ENCODE measurements at places on chromosomes 7 and 10.

GRCh38 chr7:121510302-121510701 lies 114.2 kb upstream of the FAM3C start:
- DNase-seq: no peak

GRCh38 chr10:101536800-101537199 lies 51.3 kb downstream of the POLL start:
- no peak for DNase-seq

- DNase-seq: no peak
Observed at GRCh38 chr7:130918129-130919052, 184.4 kb upstream of the KLF14 start.

DNA sequence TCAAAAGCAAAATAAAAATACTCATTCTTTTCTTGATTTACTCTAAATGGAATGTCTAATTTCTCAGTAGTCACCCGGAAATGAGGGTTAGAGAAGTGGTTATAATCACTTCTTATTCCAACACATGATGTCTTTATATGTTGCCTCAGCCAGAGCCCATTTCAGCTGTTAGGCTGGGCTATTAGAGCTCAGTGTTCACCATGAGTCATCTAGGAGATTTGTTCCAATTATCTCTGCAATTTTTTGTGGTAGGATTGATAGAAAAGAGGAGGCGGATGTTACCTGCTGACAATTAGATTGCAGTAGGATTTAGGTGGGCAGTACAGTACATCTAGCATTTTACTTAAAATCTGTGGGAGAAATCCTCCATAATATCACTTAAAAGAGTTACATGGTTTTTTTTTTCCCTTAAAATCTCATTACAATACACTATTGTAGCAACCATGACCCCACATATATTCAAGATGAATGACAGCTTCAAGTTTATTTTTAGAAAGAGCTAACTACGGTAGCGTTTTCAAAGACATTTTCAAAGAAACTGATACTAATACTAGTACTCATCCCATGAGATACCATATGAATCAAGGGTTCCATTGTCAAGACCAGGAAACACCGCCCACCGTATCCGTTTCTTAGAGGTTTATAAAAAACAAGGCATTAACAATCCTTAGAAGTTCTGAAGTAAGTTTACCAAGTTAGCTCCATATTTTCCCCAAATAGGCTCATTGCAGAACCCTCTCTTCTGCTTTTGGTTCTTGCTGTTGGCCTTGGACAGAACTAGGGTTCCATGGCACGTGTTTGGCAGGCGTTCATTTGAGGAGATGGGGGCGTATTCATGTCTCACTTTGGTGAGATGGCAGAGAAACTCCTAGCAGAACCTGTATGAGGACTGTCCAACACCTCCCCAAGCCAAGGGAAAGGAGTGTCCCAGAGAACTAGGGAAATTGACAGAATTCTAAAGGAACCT lies 10.4 kb downstream of the CPA2 start:
- no peak for DNase-seq

DNA sequence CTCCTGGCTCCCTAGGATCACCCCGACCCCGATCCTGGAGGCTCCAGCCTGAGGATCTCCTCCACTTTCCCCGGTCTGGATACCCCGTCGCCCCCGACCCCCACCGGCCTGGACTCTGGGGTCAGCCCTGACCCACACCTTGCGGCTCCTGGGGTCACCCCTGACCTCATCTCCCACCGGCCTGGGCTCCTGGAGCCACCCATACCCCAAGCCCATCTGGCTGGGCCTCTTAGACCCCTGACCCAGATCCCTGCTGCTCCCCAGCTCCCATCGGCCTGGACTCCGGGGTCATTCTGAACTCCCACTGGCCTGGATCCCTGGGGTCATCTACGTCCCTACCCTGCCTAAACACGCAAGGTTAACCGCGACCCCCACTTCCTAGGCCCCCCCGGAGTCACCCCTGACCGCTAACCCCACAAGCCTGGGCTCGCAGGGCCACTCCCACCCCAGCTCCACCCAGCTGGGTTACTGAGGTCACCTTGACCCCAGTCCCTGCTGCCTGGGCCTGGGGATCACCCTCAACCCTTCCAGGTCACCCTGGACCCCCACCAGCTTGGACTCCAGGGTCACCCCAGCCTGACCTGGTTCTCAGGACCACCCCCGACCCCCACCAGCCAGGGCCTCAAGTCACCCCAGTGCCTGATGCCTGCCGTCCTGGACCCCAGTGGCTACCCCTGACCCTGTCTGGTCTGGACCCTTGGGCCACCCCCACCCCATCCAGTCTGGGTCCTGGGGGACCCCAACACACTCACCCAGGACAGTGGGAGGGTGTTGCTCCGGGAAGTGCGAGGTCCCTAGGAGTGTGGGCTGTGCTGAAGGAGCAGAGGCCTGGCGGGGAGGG lies 1.2 kb downstream of the FOXK1 start:
- DNase-seq: no peak

- no peak for DNase-seq
Observed at GRCh38 chr10:20287586-20287985, 471.4 kb downstream of the PLXDC2 start.

GRCh38 chr7:98777051-98777450 lies 92.8 kb downstream of the TMEM130 start:
- DNase-seq: no peak

DNA sequence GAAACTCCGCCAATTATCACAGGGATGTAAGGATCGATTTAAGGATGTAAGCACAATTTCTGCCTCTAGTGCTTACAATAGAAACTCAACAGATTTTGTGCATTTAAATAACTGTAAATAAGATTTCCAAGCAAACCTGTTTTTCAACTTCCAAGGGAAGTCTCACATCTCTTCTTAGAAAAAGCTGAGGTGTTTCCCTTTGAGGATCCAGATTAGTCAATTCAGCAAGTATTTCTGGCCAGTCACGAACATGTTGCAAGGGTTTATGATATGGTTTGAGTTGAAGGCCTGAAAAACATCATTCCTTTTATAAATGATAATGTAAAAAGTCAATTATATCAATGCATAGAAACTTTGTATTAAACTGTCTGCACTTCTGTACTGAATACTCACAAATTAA lies 23.9 kb downstream of the KRIT1 start:
- no peak for DNase-seq

- no peak for DNase-seq
Observed at GRCh38 chr7:18698258-18698734, 202.7 kb downstream of the HDAC9 start.

DNA sequence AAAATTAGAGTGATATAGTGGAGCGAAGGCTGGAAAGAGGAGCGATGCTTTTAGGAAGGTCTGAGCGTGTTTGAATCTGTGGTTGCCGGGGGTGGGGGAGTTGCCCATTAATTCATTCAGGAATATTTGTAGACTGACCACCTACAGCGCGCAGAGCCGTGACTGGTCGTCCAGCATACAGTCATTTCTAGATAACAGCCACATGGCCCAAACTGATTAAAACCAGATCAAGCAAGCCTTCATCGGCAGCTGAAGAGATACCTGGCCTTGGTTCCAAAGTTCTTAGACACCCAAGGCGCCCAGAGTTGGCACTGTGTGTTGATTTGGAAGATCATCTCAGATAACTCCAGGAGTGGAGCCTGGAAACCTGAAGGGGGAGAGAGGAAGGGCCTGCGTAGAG lies 1.7 kb downstream of the PROSER2 start:
- no peak for DNase-seq

DNA sequence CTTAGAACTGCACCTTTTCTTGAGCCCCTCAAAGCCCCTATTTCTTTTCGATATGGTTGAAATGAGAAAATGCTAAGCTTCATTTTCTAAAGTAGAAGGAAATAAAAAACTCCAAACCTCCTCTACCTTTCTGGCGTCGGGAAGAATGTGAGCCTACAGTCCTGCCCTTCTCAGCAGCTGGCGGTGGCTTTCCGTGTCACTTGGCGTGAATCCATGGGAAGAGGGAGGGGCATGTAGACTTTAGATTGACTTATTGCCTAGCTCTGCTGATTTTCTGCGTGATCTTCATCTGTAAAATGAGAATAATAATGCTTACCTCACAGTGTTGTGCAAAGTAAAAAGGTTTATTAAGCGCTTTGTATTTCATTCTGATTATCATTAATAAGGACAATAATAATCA lies 35.0 kb downstream of the PRR15 start:
- no peak for DNase-seq

GRCh38 chr7:36264913-36265516 lies 112.0 kb downstream of the EEPD1 start:
- no peak for DNase-seq

DNA sequence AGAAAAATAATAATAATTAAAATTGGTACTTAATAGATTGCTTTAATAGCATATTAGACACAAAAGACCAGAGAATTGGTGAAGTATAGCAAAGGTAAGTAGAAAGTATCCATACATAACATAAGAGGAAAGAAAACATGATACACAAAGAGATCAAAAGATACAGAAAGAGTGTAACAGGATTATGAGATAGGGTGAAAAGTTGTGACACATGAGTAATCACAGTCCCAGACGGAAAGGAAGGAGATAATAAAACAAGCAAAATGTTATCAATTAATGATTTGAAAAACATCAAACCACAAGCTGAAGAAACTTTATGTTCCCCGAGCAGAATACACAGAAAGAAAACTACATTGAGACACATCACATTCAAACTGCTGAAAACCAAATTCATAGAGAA lies 10.5 kb downstream of the TCAF1 start:
- DNase-seq: no peak

Measured in epithelial cell of prostate (primary cell).